Activated naive CD8-positive, alpha-beta T cell treated with anti-CD3 and anti-CD28 coated beads, Interleukin-2, amount 10 ng/mL, durations not matched to agents 7 days and 5 days (primary cell): ENCODE measurements at places on chromosomes 5 and 9. TPM values are rescaled to one million over a fixed set of nuclear protein-coding genes. Genes with fewer than 3 reads are reported as not detected.

Gene GRIN3A
- not detected for total RNA-seq

Gene GFI1B
- total RNA-seq: not detected

Gene SLC34A3
- not detected for total RNA-seq

Gene CCL19
- not detected for total RNA-seq

Gene NR2F1-AS1
- not detected for total RNA-seq

Gene FBP1
- 2.7 TPM for total RNA-seq

Gene ANKRD20A1
- total RNA-seq: not detected

Gene DIPK1B
- 0.11 TPM for total RNA-seq

Gene C6
- not detected for total RNA-seq

Gene SLC34A1
- total RNA-seq: 2.1 TPM

Gene LCN9
- total RNA-seq: not detected

Gene SPRY4
- total RNA-seq: 1.7 TPM

Gene RMI1
- 19.0 TPM for total RNA-seq

Gene CLIC3
- total RNA-seq: 14.7 TPM
